ENCODE measurements at places on chromosomes 3 and 15.

GRCh38 chr3:169256796-169257522 is 406.6 kb downstream of the MECOM start:
- DNase-seq = no peak

DNA sequence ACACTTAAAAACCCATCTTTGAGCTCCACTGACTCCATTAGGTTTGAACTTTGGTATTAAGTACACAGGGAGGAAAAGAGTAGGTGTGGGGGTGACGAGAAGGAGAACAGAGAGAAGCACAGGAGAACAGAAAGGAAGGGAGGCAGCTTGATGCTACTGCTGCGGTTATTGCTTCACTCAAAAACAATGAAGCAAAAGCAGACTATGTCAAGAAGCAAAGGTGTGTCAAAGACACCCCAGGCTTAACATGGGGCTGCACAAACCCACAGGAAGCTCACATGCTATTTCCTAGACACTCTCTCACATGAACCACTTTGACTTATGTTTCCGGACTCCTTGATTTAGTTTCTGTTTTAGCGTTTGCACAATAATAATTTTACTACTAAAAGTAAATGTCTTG is 961.0 kb upstream of the CFAP20DC start:
- DNase-seq = peak; percentile 45

DNA sequence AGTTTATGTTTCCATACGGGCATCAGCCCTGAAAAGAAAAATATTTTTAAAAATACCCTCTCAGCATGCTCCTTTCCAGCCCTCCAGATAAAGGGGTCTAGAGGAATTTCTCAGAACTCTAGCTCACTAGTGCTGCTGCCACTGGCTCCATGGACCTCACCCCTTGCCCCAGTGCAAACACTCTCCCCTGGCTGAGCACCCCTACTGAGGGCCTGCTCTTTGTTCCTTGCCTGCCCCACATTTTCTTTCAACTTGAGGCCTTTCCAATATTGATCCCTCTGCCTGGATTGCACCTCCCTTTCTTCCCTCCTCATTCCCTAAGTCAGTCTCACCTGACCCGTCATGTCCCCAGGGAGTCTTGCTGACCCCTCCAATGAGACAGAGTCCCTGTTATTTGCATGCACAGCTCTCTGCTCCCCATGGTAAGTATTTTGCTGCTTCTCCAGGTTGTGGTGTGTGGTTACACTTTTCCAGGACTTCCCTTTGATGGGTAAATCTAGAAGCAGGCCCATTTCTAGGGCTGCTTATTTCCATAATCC is 196.5 kb downstream of the EPHB1 start:
- no peak for DNase-seq

- DNase-seq = no peak
These were observed 44.2 kb upstream of the C3orf70 start for GRCh38 chr3:185197068-185197467.

DNA sequence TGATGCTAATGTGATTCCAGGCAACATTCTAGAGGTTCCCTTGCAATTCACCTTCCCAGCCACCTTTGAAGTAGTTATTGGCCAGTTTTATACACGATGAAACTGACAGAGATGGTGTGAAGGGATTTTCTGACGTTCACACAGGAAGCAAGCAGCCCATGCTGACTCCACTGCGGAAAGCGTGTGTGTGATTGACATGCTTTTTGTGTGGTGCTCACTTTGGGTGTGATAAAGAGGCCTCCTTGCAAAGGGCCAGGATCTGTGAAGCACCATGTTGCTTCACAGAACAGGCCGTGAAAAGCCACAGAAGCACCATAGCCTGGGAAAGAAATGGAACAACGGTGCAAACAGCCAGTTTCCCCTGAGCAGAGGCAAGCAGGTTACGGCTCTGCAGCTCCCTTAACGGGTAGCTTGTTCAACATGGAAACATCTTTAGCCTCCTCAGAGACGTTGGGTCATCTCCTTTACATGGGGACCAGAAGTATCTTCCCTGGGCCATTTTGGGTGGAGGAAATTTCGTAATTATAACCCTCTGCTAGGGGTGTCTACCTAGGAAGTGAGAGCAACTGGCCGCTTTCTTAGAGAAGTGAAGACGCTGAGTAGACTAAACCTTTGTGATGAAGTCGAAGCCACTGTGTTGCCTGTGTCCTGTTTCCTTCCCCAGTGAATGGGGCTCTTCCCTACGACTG is 108.5 kb downstream of the APBA2 start:
- peak; percentile 53 for DNase-seq

- DNase-seq = peak; percentile 39
These were observed 192.2 kb upstream of the THRB start for GRCh38 chr3:24686808-24687207.
